ENCODE measurements at places on chromosomes 11 and 22.

DNA sequence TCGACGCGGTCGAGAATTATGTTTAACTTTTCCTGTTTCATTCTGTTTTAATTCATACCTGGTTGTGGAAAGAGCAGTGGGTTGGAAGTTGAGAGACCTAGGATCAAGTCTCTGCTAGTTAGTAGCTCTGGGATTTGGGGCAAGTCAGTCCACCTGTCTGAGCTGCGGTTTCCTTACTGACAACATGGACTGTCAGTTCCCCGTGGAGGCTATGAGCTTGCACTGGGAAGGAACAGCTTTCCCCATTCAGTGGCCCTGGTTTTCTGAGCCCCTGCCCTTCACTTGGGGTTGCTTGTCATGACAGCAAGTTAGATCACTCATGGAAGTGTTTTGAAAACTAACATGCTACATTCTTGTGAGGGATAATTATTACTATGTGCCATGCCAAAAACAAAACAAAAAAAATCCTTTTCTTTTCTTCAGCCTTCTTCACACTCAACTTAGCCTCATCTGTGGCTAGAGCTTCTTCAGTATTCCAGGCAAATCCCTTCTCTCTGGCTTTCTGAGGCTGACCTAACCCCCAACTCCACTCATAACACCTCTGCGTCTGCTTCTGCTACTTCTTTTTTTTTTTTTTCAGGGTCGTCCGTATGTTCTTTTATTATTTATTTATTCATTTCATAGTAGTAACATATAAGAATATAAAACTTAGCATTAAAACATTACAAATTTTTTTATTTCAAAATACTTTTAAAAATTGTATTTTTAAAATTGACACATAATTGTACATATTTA, 43.0 kb upstream of the ZBED5 start:
- no peak for DNase-seq

DNA sequence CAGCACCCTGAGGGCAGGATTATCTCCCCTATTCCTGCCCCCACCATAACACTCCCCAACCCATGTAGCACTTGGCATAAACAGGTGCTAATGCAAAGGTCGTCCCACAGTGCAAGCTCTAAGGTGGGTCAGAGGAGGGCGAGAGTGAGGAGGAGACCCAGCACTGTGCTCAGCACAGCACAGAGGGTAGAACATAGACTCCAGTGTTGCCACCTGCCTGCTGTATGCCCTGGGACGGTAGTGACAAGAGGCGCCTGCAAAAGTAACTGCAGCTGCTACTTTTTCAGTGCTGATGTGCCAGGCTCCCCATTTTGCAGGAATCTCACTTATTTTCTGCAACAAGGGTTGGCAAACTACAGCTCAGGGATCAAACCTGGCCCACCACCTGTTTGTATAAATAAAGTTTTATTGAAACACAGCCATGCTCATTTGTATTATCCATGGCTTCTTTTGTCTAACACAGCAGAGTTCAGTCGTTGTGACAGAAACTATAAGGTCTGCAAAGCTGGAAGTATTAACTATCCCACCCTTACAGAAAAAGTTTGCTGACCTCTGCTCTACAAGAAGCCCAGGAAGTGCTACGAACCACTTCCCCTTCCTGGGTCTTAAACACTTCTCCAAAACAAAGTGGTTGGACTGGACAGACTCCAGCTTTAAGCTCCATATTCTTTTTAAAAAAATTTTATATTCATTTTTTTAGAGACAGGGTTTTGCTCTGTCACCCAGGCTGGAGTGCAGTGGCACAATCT, 16.9 kb upstream of the CDC42BPG start:
- no peak for DNase-seq

DNA sequence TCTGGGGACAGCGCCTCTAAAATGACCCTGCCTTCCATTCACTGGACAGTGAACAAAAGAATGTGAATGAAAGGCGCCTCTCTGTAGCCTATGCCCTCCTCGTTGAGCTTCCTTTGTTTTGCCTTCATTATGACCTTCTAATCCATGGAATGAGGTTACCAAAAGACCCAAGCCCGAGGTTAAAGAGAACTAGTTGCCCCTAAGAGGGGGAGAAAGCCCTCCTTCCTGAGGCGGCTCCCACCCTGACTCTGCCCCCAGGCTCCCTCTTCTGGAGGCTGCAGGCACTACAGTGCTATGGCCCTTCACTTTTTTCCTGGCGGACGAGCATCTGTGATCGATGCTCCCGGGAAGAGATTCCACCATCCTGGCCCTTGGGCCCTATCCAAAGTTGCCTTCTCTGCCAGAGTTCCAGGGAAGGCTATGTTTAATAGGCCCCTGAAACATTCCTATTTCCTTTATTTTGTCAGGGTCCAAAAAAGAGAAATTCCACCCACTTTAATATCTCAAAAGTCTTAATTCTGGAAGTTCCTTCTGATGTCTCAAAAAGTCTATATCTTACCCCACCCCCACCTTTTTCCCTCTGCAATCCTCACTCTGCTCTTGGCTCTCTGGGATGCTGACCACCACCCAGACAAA, 147.3 kb downstream of the FEZ1 start:
- peak; percentile 62 for DNase-seq

DNA sequence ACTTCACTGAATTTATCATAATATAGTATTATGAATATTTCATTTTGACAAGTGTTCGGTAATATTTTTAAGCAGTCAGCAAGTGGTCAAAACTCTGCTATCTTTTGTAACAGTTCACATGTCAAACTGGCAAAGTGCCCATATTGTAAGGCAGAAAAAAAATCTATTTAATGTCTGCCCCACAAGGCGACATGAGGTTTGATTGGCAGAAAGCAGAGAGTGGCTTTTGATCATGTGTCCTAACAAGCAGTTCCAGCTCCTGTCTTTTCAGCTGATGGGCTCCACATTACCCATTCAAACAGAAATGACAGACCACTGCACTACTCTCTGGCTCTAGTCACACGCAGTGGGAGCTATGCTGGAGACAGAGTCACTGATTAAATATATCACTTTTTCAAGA, 59.0 kb downstream of the SOX6 start:
- DNase-seq: no peak

GRCh38 chr11:74734559-74734925, 3.3 kb upstream of the CHRDL2 start:
- no peak for DNase-seq

- DNase-seq: no peak
These were observed 22.3 kb downstream of the PIK3IP1 start for GRCh38 chr22:31269892-31270579.

- no peak for DNase-seq
These were observed 7.2 kb upstream of the PLXNB2 start for GRCh38 chr22:50314455-50315288.

DNA sequence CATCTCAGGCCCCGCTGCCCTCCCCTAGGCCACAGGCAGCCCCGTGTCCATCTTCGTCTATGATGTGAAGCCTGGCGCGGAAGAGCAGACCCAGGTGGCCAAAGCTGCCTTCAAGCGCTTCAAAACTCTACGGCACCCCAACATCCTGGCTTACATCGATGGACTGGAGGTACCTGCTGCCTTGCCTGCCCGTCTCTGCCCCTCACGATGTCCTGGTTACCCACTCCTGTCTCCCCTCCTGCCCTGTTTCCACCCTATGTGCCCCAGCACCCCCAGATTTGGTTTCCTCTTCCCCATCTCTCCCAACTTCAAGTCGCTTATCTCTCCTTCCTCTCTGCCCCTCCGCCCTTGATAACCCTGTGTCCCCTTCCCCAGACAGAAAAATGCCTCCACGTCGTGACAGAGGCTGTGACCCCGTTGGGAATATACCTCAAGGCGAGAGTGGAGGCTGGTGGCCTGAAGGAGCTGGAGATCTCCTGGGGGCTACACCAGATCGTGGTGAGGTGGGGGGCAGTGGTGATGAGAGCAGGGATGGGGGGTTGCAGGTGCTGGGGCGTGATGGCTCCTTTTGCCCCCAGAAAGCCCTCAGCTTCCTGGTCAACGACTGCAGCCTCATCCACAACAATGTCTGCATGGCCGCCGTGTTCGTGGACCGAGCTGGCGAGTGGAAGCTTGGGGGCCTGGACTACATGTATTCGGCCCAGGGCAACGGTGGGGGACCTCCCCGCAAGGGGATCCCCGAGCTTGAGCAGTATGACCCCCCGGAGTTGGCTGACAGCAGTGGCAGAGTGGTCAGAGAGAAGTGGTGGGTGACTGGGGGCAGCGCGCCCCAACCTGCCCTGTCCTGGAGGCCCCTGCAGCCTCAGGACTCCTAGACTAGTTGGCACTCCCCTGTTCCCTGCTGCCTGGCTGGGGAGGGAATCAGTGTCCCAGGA, 930 bp downstream of the SCYL1 start:
- no peak for DNase-seq

DNA sequence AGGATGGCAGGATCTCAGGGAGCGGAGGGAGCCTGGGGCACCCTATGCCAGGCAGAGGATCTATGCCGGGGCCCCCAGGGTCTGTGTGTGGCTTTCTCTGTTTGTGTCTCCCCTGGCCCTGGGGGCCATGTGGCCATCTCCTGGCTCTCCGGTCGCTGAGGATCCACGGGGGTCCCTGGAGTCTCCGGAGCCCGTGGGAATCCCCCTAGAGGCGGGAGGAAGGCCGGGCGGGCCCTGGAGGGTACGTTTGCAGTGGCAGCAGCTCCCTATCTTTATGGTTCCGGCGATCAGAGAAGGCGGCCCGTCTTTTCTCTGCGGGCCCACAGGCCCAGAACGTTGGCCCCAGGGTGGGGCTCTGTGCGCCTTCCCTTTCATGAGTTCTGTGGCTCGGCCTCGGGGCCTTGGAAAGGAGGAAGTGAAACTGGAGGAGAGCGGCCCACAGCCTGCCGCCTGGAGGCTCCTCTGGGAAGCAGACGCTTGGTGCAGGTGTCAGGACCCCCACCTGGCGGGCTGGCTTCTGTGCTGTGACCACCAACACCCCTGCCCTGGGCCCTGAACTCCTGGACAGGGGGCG, 82.1 kb downstream of the KCNQ1 start:
- no peak for DNase-seq

GRCh38 chr11:87259736-87260135, 222.0 kb downstream of the TMEM135 start:
- DNase-seq: no peak

- DNase-seq: no peak
These were observed 80.1 kb upstream of the ALX4 start for GRCh38 chr11:44389963-44390605.

DNA sequence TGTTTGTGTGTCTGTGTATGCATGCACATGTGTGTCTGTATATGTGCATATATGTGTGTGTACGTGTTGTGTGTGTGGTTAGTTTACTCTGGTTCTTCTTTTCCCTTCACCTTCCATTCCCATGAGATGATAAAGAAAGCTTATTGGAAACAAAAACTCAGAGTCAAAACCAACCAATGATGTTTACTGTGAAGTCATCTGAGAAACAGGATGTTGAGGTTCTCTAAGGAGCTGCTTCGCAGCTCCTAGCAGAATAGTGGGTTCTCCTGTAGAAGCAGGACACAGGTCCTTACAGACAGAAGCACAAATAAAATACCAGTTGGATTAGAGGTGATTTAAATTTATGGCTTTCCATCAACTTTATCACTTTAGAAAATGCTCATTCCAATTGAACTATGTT, 256.1 kb upstream of the PLET1 start:
- DNase-seq: no peak

- no peak for DNase-seq
These were observed 14.7 kb downstream of the RELT start for GRCh38 chr11:73390601-73391565.

DNA sequence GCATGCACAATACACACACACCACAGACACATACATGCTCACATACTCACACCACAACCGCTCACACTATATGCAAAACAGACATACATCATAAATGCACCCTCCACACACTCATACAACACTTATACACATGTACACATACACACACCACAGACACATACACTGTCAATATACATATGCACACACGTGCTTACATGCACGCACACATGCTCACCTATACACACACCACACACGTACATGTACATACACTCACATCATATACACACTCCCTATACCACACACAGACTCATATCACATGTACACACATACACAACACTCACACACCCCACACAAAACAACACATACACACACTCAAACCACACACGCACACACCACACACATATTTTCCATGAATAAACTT, 885.3 kb downstream of the TBC1D22A start:
- no peak for DNase-seq

- DNase-seq: no peak
These were observed 103.6 kb upstream of the HSD17B12 start for GRCh38 chr11:43576803-43577521.

GRCh38 chr22:46040471-46041465, 63.8 kb upstream of the WNT7B start:
- DNase-seq: no peak

- DNase-seq: peak; percentile 77
These were observed 243.9 kb upstream of the SYN3 start for GRCh38 chr22:33302049-33302545.

DNA sequence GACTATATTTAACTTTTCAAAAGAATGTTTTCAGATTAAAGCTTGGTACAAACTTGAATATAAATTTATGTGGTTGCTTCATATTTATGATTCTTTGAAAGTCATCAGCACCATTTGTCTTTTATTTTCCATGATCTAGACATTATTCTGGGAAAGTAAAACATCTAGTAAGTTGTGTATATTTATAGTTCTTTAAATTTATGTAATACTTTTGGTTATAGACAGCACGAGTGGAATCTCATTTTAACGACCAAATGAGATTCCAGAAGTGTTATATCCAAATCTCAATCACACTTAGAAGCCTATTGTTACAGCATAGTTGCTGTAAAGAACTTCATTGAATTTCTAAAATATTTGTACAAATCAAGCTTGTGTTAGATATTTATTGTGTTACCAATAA, 212.3 kb downstream of the DDX10 start:
- DNase-seq: no peak

GRCh38 chr11:103436131-103436770, 327.0 kb downstream of the DYNC2H1 start:
- no peak for DNase-seq

- DNase-seq: no peak
These were observed 85.0 kb downstream of the LARGE1 start for GRCh38 chr22:33835265-33835664.

DNA sequence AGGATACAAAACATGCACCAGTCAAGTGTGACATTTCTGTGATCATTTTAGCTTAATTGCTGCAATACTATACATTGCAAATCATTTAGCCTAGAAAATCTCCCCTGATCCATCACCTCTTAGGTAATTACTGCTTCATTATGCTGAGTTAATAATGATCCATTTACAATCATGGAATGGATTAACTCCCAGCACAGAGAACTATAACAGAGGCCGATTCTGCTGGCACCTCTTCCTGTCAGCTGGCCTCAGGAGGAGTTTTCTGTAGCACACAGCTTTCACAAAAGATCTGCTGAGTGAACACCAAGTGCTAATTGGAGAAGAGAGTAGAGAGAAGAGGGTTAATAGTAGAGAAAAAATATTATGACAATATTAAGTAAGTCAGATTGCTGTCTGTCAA, 591.8 kb upstream of the KIRREL3 start:
- DNase-seq: no peak

DNA sequence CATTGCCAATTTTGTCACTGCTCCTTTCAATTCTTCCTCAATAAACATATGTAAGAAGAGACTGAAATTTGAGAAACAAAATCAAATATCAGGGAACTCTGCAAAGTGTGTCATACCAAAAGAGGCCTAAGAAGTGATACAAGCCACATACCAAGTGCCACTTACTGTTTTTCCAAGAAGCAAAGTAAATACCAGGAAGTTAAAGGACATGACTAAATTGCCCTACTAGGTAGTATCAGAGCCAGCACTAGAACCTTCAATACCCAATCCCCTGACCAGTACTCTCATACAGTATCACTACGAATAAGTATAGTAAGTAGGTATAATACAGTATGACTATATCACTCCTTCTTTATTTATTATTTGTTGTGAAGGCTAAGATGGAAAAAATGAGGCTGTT, 13.6 kb downstream of the MAML2 start:
- no peak for DNase-seq

- no peak for DNase-seq
These were observed 11.8 kb downstream of the KLHL22 start for GRCh38 chr22:20483771-20484170.
